Esophagus squamous epithelium (tissue), 5 donors: ENCODE measurements at places on chromosomes 6 and 20.
A peak's percentile ranks its signal among the peaks of the same experiment; 100 is the strongest.

DNA sequence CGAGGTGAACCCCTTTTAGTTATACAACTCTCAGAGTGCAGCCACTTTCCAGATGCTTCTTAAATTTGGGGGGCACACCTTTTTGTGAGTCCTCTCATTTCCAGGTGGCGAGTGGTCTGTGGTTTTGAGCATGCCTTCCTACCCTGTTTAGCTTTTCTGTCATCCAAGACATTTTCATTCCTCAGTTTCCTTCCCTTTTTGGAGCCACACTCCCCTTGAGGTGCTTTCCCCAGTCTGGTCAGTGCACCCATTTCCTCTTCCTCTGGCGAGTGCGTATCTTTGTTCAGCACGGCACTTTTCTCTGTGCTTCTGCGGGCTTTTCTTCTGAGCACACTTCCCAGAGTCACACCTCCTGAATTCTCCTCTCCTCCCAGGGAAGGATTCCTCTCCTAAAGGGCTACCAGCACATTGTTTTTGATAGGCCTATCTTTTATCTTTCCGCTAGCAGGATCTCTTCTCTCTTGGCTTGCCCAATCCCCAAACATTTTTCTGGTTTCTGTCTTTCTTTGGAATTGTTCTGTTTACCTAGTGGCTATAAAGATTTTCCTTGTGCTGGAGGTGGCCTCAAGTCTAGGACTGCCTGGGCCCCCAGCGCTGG lies 1.4 kb downstream of the PHF20 start:
- DNase-seq: peak; percentile 3

DNA sequence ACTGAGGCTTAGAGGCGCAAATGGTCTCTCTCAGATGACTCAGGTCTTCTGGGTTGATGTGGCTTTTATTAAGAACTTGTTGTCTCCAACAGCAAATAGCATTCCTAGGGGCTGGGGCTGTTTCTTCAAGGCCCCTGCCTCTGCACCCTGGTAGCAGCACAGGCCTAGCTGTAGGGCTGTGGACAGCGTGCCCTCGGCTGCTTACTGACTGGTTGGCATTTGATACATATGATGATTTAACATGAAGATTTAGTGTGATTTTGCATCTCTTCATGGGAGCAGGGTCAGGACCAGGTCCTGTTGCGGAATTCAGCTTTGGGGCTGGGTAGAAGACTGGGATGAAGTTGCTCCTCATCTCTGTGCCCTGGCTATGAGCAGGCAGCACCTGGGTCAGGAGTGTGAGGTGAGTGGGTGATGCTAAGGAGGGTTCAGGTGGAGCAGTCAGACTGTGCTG lies 24.3 kb upstream of the IER3 start:
- no peak for DNase-seq

- no peak for DNase-seq
These were observed 190.2 kb downstream of the COL9A1 start for GRCh38 chr6:70112716-70113115.

- no peak for DNase-seq
These were observed 150.7 kb downstream of the DOK5 start for GRCh38 chr20:54626126-54626525.

GRCh38 chr6:9933677-9934076 lies 481.2 kb downstream of the TFAP2A start:
- DNase-seq: no peak

DNA sequence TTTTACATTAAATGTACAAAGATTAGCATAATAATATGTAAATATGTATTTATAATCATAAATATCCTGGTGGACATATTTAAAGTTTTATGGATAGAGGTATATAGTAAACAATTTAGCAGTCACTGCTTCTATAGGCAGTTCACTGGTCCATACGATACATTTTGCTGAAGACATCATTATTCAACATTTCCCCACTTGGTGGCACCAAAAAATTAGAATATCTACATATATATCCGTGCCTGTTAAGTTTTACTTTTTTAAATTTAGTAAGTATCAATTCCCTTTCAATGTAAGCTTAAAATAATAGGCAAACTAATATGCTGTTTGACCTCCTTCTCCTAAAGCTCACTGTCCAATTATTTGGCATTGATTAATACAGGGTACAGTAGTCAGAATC lies 64.2 kb downstream of the LMBRD1 start:
- DNase-seq: no peak

GRCh38 chr6:5107341-5107740 lies 22.2 kb downstream of the PPP1R3G start:
- DNase-seq: no peak

- no peak for DNase-seq
These were observed 387.8 kb upstream of the RUNX2 start for GRCh38 chr6:44940367-44940766.

- no peak for DNase-seq
These were observed 63.7 kb downstream of the SH3BGRL2 start for GRCh38 chr6:79694623-79695343.

- no peak for DNase-seq
These were observed 3.7 kb downstream of the CYP24A1 start for GRCh38 chr20:54170026-54170471.

- DNase-seq: no peak
These were observed 3.9 kb downstream of the CCN2 start for GRCh38 chr6:131946992-131947955.

- no peak for DNase-seq
These were observed 13.8 kb upstream of the TIAM2 start for GRCh38 chr6:154981079-154981870.
